Chondrocyte (in vitro differentiated cells): ENCODE measurements at places on chromosomes 16 and 17.

- DNase-seq, result no peak
Measured at GRCh38 chr16:28218109-28218508, 6.3 kb upstream of the XPO6 start.

DNA sequence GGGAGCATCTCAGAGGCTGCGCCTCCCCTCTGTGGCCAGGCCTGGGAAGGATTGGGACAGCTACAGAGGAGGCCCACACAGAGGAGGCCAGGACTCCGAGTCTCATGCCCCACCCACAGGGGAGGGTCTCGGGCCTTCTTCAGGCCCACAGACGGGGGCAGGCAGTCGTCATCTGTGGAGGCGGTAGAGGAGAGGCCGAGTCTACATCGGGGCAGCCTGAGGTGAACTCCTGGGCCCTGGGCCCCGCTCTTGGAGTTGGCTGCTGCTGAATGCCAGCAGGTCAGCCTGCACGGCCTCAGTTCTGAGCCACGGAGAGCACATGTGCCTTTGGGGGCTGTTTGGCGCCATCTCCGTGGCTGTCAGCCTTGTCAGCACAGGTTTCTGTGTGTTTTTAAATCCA is 8.1 kb upstream of the NUDT16L1 start:
- no peak for DNase-seq

DNA sequence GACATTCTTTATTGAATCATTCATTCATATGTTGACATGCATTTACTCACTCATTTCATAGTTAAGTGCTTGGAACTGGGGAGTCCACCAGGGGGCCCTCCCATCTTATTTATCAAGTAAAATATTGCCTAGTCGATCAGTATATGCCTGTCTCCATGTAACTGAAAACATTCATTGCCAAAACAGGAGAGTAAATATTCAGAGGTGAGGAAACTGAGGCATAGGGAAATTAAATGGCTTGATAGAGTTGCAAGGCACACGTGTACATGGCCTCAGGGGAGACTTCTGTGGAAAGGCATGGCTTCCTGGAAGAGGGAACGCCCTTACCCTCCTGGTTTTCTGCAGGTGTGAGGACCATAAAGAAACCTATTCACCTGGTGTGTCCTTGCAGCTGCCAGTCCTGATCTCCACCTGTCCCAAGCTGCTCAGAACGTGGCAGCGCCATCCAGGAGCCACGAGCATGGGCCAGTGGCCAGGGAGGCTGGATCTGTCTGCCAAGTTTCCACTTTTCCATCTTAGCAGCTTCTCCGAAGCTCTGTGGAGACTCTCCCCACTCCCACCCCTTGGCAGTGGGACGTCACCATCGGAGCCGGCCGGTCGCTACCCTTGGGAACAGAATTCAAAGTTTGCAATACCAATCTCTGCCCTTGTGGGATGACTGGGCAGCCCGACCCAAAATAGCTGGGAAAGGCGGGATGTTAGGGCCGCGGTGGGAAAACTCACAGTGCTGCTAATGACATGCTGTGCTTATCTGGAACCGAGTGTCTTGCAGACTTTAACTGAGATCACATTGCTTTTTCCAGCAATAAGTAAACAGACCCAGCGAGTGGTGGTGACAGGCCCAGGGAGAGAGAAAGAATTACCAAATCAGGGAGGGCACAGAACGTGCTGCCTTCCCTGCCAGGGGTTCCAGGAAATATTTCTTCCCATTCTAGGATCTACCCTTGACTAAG is 4.1 kb upstream of the C1QTNF1 start:
- DNase-seq, result no peak

GRCh38 chr17:41772218-41772585 is 14.3 kb downstream of the JUP start:
- DNase-seq, result no peak

DNA sequence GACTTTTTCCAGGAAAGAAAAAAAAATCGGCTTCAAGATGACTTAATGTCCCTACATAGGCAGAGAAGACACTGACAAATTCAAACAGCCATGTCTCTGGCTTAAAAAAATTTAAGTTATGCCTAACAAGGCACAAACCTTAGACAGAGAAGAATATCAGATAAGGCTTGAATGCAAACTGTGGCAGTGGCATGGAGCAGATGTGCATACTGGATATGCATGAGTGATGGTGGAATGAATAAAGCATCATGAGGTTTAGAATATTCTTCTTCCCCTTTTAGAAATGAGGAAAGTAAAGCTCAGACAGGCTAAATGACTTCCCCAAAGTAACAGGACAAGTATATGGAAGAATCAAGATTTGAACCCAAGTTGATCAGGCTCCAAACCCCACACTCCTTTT is 23.2 kb upstream of the WSCD1 start:
- no peak for DNase-seq

DNA sequence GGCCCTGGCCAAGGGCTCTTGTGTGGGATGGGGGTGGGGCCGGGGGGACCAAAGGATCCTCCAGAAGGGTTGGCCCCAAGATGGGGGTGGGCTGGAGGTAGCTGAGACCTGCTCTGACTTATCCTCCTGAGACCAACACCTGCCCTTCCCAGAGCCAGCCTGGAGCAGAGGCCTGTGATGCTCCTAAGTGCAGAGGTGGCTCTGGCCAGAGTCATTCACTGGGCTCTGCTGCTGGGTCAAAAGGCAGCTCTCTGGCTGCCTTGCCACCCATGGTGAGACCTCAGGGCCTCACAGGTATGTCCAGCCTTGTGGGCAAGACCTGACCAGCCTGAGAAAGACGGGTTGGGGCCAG is 393 bp downstream of the SERPINF2 start:
- DNase-seq, result no peak

GRCh38 chr16:74623214-74623838 is 16.4 kb upstream of the GLG1 start:
- no peak for DNase-seq

GRCh38 chr16:20073203-20074098 is at the start of gene GPR139:
Gene GPR139 (minus strand): TSS chr16:20073890. CDS start chr16:20073616, 274 bp downstream.
- no peak for DNase-seq

- DNase-seq, result no peak
Measured at GRCh38 chr17:47276868-47277267, 23.2 kb downstream of the ITGB3 start.

DNA sequence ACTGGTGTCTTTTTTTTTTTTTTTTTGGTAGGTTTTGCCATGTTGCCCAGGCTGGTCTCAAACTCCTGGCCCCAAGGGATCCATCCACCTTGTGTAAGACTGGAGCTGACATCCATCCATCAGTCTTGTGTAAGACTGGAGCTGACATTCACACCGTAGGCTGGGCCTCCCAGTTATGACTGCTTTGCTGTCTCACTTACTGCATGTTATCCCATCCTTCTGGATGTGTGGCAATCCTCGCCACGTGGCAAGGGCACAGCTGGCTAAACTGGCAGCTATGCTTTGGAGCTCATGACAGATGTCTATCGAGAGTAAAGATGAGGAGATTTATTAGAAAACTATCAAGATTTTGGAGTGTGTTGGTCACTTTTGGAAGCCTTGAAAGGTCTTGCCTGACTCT is 115.1 kb downstream of the ABCA8 start:
- DNase-seq, result no peak

DNA sequence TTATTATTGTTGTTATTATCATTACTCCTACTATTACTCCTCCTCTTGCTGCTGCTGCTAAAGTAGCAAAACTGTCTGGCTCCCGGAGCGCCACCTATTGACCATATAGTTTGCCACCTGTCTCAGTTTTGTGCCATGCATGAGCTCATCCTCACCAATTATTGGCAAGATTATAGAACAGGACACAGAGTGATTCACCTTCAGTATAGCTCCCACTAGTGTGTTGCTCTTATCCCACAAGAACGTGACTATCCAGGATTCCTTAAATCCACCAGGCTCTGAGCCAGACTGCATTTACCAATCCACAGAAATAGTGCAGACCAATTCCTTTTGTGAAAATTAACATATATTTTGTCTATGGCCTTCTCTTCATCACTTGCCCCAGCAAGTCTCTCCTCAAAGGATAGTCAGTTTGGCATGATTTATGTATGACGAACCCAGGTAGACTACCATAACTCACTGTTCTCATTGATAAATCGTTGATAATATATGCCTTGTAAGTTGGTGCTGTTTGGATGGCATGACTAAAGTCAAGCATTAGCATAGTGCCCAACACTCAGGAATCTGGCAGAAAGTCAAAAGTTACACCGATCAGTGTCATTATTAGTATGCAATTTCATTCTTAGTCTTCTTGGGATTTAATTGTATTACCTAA is 405.5 kb upstream of the HSBP1 start:
- no peak for DNase-seq

GRCh38 chr16:87328846-87329245 is 11.7 kb upstream of the C16orf95 start:
- peak; percentile 63 for DNase-seq

DNA sequence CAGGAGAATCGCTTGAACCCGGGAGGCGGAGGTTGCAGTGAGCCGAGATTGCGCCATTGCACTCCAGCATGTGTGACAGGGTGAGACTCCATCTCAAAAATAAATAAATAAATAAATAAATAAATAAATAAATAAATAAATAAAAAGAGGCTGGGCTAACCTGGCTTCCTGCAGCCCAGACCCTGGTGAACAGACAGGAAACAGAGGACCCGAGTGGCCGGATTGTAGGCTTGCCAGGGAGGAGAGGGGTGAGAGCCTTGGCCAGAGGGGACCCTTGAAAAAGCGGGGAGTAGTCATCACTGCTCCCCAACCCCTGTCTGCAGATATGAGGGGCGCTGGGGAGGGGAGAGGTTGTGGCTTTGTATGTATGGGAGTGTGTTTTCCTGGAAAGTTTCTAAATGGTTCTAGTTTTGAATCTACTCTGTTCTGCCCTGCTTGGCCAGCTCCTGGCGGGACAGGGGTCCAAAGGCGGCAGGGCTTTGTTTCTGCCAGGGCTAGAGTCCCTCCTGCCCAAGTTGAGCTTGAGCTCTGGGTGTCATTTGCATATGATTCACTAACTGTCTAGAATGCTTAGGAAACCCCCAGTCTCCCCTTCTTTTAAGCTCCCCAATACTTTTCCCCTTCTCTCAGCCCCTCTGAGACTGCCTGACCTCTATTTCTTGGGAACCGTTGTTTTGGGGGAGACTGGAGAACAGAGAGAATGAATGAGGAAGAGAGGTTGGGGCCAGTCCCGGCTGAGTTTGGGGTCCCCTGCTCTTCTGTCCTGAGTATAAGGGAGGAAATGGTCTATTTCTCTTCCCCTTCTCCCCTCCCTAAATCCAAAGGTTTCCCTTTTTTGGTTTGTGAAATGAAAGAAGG is 16.4 kb downstream of the RARA start:
- peak; percentile 60 for DNase-seq

- no peak for DNase-seq
Measured at GRCh38 chr16:80147026-80147655, 393.7 kb upstream of the DYNLRB2 start.

GRCh38 chr17:39200957-39201510 is 951 bp downstream of the RPL19 start:
- no peak for DNase-seq

DNA sequence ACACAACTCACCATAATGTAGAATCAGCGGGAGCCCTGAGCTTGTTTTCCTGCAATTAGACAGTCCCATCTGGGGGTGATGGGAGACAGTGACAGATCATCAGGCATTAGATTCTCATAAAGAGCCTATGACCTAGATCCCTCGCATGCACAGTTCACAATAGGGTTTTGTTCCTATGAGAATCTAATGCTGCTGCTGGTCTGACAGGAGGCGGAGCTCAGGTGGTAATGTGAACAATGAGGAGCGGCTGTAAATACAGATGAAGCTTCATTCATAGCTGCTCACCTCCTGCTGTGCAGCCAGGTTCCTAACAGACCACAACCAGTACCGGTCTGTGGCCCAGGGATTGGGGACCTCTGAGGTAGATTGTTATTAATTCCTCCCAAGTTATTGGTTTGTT is 2.9 kb upstream of the DOK4 start:
- DNase-seq, result no peak

GRCh38 chr17:80446645-80447405 is 29.6 kb downstream of the NPTX1 start:
- DNase-seq, result no peak

GRCh38 chr17:27318633-27319032 is 24.7 kb downstream of the WSB1 start:
- DNase-seq, result no peak

DNA sequence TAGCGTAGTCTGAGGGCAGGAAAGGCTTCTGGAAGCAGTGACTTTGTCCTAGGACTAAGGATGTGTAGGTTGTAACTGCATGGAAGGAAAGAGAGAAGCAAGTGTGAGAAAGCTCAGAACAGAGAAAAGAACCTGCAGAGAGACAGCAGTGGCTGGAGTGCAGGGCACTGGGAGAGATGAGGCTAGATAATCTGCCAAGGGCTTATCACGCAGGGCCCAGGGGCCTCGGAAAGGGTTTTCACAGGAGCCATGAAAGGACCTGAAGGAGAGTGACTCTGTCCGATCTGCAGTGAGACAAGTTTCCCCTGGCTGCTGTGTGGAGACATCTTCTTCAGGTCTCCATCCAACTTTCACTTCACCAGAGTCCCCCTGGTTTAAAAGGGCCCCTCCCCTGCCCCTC is 7.1 kb upstream of the SRCAP start:
- DNase-seq, result no peak

DNA sequence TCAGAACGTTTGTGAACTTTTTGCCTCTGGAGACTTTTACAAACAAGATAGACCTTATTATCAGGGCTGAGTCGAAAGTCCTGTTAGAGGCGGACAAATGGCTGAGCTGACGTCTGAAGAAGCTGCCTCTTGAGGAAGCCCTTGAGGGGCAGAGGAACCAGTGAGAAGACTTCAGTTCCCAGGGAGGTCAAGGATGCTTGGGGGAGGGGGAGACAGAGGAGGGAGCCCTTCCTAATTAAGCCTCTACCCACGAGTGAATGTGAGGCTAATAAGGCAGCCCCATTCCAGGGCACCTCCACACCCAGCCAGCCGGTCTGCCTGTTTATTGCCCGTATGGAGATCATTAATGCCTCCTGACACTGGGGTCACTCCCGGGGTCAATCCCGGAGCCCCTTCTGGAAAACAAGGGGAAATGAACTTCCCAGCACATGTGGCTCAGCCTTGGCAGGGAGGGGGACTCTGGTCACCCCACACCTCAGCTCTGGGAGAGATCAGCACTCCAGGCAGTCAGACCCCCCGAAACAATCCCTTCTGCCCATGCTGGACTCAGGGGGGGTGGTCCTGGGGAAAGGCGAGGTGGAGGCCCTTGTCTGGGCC is 9.2 kb upstream of the TBX4 start:
- DNase-seq, result no peak

- DNase-seq, result no peak
Measured at GRCh38 chr16:75854152-75854551, 127.9 kb upstream of the CPHXL start.

- DNase-seq, result no peak
Measured at GRCh38 chr16:47613251-47613650, 152.1 kb downstream of the PHKB start.

GRCh38 chr17:37067555-37068111 is 118.9 kb downstream of the AATF start:
- no peak for DNase-seq

DNA sequence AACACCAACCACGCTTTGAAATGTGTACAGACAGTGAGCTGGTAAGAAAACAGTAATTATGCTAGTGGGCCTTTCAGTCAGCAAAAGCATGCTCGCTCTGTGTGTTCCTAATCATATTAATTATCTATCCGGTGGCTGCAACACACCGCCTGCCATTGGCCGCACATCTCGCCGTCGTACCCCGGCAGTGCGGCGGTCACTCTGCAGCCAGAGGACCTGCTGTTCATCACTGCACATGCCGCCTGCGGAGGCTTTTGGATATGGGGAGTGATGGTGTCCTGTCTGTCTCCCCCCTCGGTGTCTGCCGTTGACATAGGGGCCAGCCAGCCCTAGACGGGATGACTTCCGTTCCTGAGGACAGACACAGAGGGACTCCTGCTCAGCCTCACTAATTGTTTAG is 68.5 kb downstream of the RPA1 start:
- DNase-seq, result no peak

- no peak for DNase-seq
Measured at GRCh38 chr16:50662306-50662940, 18.7 kb downstream of the SNX20 start.
